ENCODE measurements at places on chromosomes 1 and 21. TPM values are rescaled to one million over a fixed set of nuclear protein-coding genes. Genes with fewer than 3 reads are reported as not detected.

DNA sequence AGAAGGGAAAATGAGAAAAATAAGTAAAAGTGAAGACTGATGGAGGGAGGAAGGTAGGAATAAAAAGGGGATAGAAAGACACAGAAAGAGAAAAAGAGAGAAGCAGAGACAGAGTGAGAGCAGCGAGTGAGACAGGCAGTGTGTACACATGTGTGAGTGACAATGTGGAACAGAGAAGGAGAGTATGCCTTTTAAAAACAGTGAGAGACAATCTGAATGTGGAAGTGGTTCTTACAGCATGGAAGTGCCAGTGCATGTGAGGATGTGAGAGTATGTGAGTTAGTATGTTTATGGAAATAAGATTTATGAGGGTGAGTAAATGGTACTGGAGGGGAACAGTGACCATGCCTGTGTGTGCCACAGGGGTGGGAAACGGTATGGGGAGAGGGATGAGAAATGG is 1.2 kb downstream of the NEGR1 start:
- H3K4me3 ChIP-seq: no peak overlapping the region
- peaks cover 4% of the 10 kb centered on the region for H3K4me1 ChIP-seq
- H3K27me3 ChIP-seq: peaks cover 8% of the 10 kb centered on the region
- no peaks in the 10 kb centered on the region for H3K36me3 ChIP-seq
- H3K27ac ChIP-seq: no peak overlapping the region
- no peak for DNase-seq

The TM2D1 gene
- 46.0 TPM for total RNA-seq

The FCRL5 gene
- 0.80 TPM for total RNA-seq

- H3K4me3 ChIP-seq: no peak overlapping the region
- no peaks in the 10 kb centered on the region for H3K4me1 ChIP-seq
- DNase-seq: no peak
- no peaks in the 10 kb centered on the region for H3K36me3 ChIP-seq
- H3K27ac ChIP-seq: no peak overlapping the region
These were observed 3.8 kb upstream of the TGFB2 start for GRCh38 chr1:218341325-218341724.

The TMEM69 gene
- 26.9 TPM for total RNA-seq

- no peak overlapping the region for H3K4me3 ChIP-seq
- H3K27me3 ChIP-seq: peaks cover 9% of the 10 kb centered on the region
- no peak overlapping the region for H3K27ac ChIP-seq
These were observed 55.8 kb upstream of the CLDN14 start for GRCh38 chr21:36535618-36536241.

GRCh38 chr1:38834221-38834782 is 25.3 kb downstream of the RRAGC start:
- no peaks in the 10 kb centered on the region for H3K4me1 ChIP-seq
- no peak overlapping the region for H3K27ac ChIP-seq
- peaks cover 9% of the 10 kb centered on the region for H3K27me3 ChIP-seq
- H3K4me3 ChIP-seq: no peak overlapping the region

- peaks cover 3% of the 10 kb centered on the region for H3K36me3 ChIP-seq
- H3K27ac ChIP-seq: no peak overlapping the region
- no peak for DNase-seq
- no peak overlapping the region for H3K4me3 ChIP-seq
- no peaks in the 10 kb centered on the region for H3K27me3 ChIP-seq
These were observed 4.4 kb upstream of the RHEX start for GRCh38 chr1:206048582-206048981.

DNA sequence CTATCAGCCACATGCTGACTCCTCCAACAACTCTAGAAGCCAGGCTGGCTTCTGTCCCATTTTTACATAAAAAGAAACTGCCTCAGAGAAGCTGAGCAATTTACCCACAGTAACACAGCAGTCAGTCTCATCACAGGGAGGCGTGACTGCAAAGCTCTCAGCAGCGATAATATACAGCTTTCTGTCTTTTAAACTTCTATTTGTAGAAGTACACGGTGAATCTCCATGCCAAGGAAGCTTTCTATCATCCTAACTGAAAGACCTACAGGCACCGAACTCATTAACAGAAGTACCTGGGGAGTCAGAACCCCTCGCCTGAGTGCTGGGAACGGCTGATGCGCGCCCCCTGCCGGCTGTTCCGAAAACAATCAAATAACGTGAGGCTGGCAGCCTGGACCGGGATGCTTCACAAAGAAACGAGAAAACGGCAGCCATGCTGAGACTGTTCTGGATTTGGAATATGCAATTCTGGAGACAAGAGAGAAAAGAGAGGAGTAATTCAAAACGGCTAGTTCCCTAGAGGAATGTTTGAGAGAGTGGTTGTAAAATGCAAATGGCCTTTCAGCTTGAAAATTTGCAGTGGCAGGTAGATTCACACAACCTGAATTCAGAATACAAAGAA is 43.5 kb upstream of the RAB4A start:
- peaks cover 33% of the 10 kb centered on the region for H3K4me1 ChIP-seq
- peak; percentile 63 for DNase-seq
- H3K4me3 ChIP-seq: no peak overlapping the region
- no peaks in the 10 kb centered on the region for H3K27me3 ChIP-seq
- no peaks in the 10 kb centered on the region for H3K36me3 ChIP-seq

The PADI2 gene
- total RNA-seq: 1.4 TPM

DNA sequence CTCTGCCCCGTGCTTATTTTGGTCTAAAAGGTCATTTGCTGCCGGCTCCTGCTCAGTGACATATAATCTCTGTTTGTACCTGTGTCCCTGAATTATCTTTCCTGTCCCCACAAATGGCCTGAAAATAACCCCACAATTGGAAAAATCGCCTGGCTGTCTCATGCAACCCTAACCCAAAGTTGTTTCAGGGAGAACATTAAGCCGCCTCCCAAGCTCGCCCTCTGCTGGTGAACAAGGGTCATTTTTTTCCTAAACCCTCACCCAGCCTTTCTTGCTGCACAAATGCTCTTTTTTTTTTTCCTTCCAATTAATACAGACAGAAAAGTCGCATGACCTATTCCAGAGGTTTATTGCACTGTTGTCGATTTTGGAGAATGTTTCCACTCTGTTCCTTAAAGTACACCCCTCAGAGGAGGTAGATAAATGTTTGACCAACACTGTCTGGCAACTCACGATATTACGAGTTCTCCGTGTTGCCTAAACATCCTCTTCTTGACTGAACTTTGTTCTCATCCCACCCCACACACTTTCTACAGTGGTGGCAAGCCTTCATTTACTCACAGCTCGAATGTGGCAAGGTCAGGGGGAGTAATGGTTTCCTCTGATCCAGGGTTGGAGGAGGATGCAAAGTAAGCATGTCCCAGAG is 148.7 kb downstream of the ZZZ3 start:
- no peak overlapping the region for H3K4me3 ChIP-seq
- no peaks in the 10 kb centered on the region for H3K36me3 ChIP-seq
- no peaks in the 10 kb centered on the region for H3K27me3 ChIP-seq
- DNase-seq: peak; percentile 8

The SLC45A1 gene
- total RNA-seq: 0.09 TPM

DNA sequence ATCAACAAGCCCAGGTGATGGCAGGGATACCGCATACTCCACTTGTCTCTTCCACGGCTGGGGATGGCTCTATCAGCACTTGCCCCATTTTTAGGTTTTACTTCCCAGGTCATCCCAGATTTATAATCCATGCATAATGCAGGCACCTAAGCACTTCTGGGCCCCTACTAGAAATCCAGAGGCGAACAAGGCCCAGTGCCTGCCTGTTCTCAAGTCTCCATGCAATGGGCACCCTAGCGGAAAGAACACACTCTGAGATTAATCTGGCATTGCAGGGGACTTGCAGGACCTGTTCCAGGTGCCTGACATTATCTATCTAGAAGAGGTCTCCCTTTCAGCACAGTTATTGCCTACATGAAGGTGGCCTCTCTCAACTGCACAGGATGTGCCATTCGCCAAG is 39.8 kb downstream of the HIVEP3 start:
- H3K27me3 ChIP-seq: no peaks in the 10 kb centered on the region
- peaks cover 77% of the 10 kb centered on the region for H3K4me1 ChIP-seq
- DNase-seq: no peak
- H3K4me3 ChIP-seq: no peak overlapping the region
- H3K27ac ChIP-seq: no peak overlapping the region

DNA sequence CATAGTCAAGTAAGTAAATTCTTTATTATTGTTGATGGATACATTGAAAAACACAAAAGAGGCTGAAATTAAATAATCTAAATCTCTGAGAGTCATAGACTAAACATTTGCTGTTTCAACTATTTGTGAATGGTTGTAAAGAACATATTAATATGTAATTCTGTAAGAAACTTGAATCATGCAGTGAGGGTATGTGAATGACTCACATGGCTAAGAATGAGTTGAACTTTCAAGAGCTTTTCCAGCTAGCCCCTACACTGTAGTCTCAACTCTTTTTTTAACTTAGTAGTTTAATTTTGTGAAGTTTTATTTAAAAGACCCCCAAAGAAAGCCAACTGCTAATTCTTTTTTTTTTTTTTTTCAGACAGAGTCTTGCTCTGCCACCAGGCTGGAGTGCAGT is 588.1 kb downstream of the DPYD start:
- no peaks in the 10 kb centered on the region for H3K36me3 ChIP-seq
- no peaks in the 10 kb centered on the region for H3K4me1 ChIP-seq
- DNase-seq: no peak
- no peaks in the 10 kb centered on the region for H3K27me3 ChIP-seq
- no peak overlapping the region for H3K27ac ChIP-seq
- no peak overlapping the region for H3K4me3 ChIP-seq

DNA sequence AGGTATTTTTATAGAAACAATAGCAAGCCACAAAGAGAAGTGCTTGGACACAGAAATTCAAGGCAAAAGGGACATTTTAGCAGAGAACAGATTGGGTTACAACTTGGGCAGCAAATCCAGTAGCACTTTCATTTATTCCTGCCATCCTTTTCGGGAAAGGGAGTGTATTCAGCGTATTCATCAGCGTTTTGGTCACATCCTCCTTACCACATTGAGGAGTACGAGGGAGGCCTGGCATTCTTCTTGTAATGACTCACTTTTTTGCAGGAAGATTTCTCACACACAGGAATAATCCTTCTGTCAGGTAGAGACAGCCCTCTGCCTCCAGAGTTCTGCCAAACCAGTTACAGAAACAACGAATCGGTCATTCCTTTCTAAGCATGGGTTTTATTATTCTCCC is 18.1 kb upstream of the FAM78B start:
- no peaks in the 10 kb centered on the region for H3K4me1 ChIP-seq
- no peaks in the 10 kb centered on the region for H3K27me3 ChIP-seq
- H3K36me3 ChIP-seq: no peaks in the 10 kb centered on the region
- no peak overlapping the region for H3K27ac ChIP-seq
- H3K4me3 ChIP-seq: no peak overlapping the region
- DNase-seq: no peak

The IRF2BP2 gene
- 50.1 TPM for total RNA-seq

DNA sequence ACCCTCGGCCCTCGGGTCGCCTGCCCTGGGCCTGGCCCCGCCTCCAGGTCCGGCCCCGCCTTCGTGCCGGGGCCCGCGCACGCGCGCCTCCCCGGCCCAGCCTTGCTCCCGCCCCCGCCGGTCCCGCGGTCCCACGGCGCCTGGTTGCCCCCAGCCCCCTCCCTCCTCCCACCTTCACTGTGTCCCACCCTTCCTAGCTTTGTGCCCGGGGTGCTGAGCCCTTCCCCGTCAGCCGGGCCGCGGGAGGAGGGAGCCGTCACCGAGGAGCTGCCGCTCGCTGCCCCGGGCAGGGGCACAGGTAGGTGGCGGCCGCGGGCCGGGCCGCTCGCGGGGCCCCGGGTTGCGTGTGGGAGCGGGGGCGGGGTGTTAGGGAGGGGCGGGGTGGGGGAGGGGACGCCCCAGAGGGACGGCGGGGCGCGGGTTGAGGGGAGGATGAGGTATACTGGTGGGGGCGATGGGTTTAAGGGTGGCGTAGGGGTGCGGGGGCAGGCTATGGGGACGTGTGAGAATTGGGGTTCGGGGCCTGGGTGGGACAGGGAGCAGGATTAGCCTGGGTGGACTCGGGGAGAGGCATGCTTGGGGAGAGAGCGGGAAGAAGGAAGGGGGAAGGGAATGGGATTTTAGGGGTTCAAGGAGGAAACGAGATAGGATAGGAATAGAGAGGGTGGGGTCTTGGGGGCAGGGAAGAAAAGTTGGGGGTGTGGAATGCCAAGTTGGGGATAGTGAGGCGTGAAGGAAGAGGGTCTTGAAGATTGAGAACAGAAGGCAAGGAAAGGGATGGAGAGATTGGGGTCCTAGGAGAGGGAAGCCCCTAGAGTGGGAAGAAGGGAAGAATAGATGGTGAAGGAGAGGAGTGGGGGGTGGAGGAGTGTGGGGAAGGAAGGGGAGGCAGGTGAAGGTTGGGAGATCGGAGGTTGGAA is at the start of gene LRRC42:
LRRC42 (plus strand) TSS at position 99 of the 920 bp plus-strand sequence. CDS start 5,650 bp downstream, outside the sequence.
- H3K36me3 ChIP-seq: peaks cover 2% of the 10 kb centered on the region
- H3K27me3 ChIP-seq: no peaks in the 10 kb centered on the region
- peak within 1 kb of the TSS; percentile 92 for H3K4me3 ChIP-seq

The LRRC71 gene
- total RNA-seq: not detected

GRCh38 chr1:38872401-38873026 is 634 bp downstream of the MYCBP start:
- peak; percentile 28 for DNase-seq
- H3K36me3 ChIP-seq: no peaks in the 10 kb centered on the region
- peaks cover 4% of the 10 kb centered on the region for H3K4me1 ChIP-seq
- H3K27me3 ChIP-seq: no peaks in the 10 kb centered on the region
- peak overlapping the region; percentile 21 for H3K27ac ChIP-seq
- H3K4me3 ChIP-seq: peak overlapping the region; percentile 91

GRCh38 chr21:20459838-20460237 is 538.4 kb upstream of the NCAM2 start:
- no peak overlapping the region for H3K4me3 ChIP-seq
- H3K27ac ChIP-seq: no peak overlapping the region
- no peaks in the 10 kb centered on the region for H3K27me3 ChIP-seq
- no peaks in the 10 kb centered on the region for H3K36me3 ChIP-seq
- DNase-seq: no peak
- H3K4me1 ChIP-seq: no peaks in the 10 kb centered on the region

GRCh38 chr1:2848006-2848670 is 46.6 kb upstream of the TTC34 start:
- H3K27me3 ChIP-seq: peaks cover 2% of the 10 kb centered on the region
- no peaks in the 10 kb centered on the region for H3K4me1 ChIP-seq
- DNase-seq: no peak
- H3K4me3 ChIP-seq: no peak overlapping the region
- H3K27ac ChIP-seq: no peak overlapping the region

- no peaks in the 10 kb centered on the region for H3K4me1 ChIP-seq
- H3K36me3 ChIP-seq: peaks cover 18% of the 10 kb centered on the region
- DNase-seq: no peak
- no peak overlapping the region for H3K27ac ChIP-seq
These were observed 110.4 kb downstream of the PDE9A start for GRCh38 chr21:42763581-42764442.

The C2CD2 gene
- total RNA-seq: 8.9 TPM
